ENCODE measurements at places on chromosomes 11 and 22.

DNA sequence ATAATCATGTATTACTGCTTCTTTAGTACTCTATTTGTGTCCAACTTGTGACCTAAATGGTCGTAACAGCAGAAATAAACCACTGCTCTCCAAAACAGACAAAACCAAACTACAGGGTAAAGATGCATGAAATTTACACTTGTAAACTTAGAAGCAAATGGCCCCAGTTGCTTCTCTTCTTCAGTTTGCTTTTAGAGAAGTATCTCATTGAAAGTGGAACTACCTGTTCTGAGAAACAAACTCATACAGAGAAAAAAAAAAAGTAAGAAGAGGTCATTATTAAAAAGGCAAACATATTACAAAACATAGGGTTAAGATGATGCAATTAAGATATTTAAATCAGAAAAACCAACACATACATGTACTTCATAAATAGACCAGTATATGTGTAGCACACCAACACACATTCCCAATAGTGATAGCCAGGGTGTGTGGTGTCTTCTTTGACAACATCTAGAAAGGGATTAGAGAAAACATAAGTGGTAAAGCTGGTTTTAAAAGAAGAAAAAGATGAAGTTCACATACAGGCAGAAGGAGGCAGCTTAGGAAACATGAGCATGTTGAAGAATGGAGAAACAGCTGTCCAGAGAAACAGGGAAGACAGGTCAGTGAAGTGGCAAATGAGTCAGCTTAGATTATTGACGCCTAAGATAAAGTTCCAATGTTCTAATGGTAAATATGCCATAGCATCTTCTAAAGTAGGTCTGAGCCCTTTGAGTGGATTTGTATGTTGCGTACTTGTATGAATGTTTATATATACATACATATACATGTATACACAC lies 844.7 kb upstream of the CCDC90B start:
- DNase-seq, result peak; percentile 23

DNA sequence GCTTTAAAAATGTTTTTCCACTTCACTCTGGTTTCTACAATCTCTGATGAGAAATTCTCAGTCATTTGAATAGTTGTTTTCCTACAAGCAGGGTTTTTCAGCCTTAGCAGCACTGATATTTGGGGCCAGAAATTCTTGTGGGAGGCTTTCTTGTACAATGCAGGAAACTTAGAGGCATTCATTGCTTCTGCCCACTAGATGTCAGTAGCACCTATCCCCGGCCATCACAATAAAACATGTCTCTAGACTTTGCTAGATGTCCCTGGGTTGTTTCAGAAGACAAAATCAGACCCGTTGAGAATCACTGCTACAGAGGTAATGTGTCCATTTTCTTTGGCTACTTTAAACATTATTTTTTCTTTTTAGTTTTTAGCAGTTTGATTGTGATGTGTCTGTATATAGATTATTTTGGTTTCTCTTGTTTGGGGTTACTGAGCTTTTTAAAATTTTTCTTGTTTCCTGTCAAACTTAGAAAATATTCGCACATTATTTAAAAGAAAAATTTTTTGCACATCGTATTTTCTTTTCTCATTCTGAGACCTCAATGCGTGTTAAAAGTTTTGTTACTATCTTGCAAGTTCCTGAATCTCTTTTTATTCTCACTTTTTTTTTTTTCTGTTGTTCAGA lies 60.8 kb upstream of the CCDC179 start:
- DNase-seq, result peak; percentile 21

DNA sequence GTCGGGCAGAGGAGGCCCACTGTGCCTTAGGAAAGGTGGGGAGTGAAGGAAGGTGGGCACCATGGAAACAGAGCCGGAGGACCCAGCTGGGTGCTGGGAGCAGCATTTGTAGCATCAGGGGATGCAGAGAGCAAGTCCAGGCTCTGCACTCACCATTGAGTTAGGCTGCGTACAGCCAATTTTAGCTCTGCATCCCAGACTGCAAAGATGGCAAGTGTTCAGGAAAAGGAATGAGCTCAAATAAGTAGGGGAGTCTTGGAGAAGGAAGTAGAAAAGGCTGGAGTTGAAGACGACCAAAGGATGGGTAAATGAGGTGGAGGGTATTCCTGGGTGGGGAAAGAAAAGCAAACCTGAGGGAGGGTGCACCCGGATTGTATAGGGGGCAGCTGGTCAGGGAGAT lies 31.6 kb upstream of the ETS1 start:
- no peak for DNase-seq

DNA sequence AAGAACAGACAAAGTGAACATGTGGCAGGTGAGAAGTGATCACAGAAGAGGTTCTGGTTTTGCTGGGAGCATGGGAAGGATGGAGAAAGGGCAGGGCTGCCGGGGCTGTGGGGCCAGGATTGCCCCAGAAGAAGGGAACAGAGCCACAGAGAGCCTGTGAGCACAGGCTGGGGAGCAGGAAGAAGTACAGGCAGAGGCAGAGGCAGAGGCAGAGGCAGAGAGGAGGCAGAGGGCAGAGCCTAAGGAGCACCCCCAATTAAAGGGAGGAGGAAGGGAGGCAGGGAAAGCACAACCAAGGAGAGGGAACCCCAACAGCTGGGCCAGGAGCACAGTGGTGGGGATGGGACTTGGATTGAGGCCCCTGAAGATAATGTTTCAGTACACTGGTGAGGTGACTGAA lies 51.5 kb downstream of the SGSM3 start:
- DNase-seq, result no peak

DNA sequence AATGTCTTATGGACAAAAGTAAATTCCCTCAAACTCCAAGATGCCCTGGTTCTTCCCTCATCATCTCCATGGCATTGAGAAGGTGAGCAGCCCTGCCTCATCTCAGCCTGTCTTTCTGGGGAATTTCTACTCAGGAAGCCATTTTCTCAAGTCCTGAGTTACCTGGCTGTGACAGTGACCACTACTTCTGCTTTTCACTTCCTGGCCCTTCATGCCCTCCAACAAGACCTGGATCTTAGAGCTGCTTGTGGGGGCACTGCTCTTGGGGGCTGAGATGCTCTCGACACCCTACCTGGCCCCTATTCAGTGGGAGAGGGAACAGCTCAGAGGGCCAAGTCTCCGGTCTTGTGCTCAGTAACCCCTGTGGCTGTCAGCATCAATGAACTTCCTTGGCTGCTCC lies 5.5 kb upstream of the IGSF22 start:
- DNase-seq, result no peak

DNA sequence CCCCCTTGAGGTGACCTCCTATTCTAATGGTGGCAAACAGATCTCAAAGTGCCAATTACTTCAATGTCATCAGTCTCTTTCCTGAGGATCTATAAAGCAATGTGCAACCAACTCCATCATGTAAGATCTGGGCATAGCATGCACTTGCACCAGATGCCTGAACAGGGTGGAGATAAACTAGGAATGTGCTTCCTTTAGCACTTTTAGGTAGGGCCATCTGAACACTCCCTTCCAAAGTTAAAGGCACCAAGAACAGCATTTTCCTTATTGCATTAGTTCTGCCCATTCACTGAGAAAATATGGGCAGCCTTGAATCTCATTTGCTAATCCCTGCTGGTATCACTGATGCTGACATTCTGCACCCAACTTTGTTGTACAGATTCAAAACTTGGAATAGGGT lies 112.0 kb downstream of the SGSM3 start:
- no peak for DNase-seq

DNA sequence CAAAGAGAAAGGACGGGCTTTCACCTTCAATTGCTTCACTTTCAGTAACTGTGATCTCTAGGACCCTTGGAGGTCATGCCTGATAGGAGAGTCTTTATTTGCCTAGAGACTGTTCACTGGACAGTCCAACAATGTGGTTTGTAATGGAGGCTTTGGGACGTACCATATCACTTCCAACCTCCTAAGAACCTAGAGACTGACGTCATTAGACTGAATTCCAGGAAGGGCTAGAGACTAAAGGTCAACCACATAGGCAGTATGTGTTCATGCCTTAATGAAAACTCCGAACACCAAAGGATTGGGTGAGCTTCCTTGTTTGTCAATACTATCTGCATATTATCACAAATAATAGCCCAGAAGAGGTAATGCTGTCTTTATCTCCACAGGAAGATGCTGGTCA lies 53.7 kb upstream of the CNTN5 start:
- DNase-seq, result no peak

GRCh38 chr22:23193882-23194281 lies 13.6 kb downstream of the BCR start:
- DNase-seq, result no peak

GRCh38 chr11:129881570-129882170 lies 13.7 kb downstream of the NFRKB start:
- peak; percentile 87 for DNase-seq
